Fibroblast of skin of right quadriceps (primary cell): ENCODE measurements at places on chromosomes 4 and X.

- DNase-seq = no peak
Observed at GRCh38 chrX:74923942-74924448, 1.3 kb downstream of the NEXMIF start.

GRCh38 chrX:103073467-103073866 is 9.5 kb upstream of the BEX1 start:
- DNase-seq = no peak

GRCh38 chrX:17052210-17052609 is 105.8 kb downstream of the REPS2 start:
- peak; percentile 70 for DNase-seq

- DNase-seq = peak; percentile 21
Observed at GRCh38 chr4:122218762-122219161, 66.6 kb downstream of the BLTP1 start.
